ENCODE measurements at places on chromosomes 11 and 22.

- DNase-seq: peak; percentile 3
These were observed 219.1 kb upstream of the CCDC179 start for GRCh38 chr11:23079382-23079813.

DNA sequence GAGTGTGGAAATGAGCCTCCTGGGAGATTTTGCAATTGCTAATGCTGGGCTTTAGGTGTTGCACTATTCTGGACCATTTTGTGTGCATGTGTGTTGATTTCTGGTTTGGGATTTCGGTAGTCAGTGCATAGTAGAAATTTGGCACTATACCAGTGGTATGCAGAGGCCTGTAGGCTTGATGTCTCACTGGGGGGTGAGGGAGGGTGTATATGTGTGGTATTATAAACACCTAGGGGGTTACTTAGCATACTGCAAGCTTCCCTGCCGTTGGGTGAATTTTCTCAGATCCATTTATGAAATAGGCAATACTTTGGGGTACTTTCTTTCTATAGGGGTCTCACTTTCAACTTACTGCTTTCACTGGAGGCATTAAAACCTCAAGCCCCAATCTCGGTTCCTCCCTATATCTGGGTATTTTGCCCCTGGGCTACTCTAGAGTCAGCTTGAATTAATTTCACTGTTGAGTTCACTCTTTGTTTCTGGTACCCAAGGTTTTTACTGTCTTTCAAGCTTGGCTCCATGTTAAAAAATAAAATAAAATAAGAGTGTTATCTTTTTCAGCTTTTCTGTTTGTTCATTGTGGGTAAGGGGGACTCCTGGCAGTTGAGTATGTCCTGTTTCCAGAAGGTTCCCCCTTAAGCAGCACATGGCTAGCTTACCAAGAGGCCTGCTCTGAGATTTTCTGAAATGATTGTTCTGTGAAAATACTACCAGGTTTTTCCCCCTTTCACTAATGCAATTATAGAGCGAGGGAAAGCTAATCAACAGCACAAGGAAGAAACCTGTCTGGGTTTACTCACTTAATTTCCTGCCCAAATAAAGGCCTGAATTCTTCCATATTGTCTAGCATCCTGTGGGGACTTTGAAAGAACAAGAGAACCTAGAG is 45.8 kb downstream of the PPFIBP2 start:
- no peak for DNase-seq

GRCh38 chr22:37817705-37818408 is 5.3 kb upstream of the GALR3 start:
- DNase-seq: peak; percentile 95

DNA sequence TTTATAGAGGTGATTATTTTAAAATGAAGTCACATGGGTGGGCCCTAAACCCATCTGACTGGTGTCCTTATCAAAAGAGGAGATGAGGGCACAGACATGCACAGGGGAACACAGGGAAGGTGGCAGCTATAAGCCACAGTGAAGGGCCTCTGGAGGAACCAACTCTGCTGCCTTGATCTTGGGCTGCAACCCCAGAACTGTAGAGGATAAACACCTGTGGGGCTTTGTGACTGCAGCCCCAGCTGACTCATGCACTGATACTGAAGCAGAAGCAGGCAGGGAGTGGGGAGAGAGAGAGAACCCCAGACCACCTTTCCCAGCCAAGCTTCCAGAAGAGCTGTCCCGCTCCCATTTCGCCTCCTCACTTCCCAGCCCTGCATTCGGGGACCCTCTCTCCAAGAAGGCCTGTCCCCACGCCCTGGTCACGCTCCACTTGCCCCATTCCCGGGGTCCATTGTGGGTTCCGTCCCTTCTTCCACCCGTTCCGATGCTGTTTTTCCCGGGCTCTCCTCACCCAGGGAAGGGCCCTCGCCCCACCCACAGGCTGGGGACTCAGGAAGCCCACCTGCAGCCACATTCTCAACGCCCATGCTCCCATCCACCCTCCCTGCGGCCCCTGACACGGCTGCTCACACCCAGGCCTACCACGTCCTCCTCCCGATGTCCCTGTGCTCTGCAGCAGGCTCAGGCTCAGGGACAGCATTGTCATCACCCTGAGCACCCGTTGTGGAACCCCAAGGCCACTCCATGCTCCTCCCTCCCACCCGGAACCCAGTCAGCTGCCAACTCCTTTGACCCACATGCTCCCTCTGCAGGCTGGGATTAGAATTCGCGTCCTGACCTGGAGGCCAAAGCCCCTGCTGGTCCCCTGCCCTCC is 90.8 kb upstream of the SHANK2 start:
- DNase-seq: peak; percentile 76

DNA sequence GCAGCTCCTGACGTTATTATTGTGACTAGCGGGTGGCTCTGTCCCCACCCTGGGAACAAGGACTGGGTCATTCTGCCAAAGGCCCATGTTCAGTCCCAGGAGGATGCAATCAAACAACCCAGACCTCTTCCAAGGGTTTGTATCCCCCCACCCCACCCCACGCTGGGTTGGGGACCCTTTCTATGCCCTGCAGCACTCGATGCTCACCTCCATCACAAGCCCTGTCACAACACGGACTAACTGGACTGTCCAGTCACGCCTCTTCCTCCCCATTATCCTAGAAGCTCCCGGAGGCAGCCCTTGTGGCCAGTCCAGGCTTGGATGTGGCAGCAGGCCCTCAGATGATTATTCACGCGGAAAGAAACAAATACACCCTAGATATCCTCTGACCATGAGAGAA is 3.7 kb downstream of the SHANK2 start:
- no peak for DNase-seq

DNA sequence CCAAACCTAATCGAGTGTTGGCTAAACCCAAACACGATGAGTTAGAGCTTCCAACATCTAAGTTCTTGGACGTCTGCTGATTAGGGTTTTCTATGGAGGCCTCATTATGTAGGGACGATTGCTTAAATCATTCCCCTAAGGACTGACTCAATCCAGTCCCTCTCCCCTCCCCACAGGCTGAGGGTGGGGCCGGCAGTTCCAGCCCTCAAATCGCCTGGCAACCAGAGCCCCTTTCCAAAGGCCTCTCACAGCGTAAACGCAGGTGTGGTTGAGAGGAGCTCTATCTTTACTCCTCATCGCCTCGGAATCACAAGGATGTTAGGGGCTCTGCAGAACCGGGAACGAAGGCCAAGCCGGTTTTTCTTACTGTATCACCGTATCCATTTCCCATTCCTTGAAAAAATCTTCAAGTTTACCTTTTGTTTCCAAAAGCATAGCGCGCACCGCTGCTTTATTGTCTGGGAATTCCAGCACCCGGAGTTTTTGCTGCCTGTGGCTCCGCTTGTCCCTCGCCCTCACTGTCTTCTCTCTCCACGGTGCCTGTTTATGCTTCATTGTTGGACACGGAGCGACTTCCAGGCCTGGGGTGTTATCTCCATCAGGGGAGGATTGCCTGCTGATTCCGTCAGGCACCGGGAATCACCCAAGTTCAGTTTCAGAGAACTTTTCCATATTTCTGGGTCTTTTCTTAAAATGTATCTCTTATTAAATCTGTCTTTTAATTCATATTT is 13.8 kb upstream of the IFITM3 start:
- DNase-seq: no peak

GRCh38 chr22:30104501-30105156 is 24.4 kb downstream of the HORMAD2 start:
- DNase-seq: no peak

DNA sequence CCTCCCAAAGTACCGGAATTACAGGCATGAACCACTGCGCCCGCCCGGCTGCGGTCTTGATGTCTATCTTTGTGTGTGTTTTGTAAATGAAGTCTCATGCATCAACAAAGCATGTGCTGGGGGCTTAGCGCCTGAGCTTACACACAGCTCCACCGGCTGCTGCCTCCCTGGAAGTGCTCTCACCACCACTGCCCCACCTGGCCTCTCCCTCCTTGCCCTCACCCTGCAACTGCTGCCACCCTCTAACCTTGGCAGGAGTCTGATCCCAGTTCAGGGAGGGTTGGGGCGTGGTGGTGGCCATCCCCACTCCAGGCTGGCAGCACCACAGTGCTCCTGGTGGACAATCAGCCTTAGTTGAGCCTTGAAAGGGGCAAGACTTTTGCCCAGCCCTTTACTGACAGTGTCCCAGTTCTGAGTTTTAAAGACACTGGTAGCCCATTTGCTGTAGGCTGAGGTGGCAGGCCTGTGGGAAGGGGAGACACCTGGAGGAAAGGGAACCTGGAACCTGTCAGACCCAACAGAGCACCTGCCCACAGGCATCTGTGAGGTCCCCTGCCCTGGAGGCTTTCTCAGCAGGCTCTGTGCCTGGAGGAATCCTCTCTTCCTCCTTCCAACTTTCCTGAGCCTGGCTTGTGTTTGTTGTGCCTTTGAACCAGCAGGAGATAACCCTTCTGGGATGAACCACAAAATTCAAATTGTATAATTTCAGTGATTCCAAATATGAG is 42.4 kb upstream of the WEE1 start:
- DNase-seq: no peak

DNA sequence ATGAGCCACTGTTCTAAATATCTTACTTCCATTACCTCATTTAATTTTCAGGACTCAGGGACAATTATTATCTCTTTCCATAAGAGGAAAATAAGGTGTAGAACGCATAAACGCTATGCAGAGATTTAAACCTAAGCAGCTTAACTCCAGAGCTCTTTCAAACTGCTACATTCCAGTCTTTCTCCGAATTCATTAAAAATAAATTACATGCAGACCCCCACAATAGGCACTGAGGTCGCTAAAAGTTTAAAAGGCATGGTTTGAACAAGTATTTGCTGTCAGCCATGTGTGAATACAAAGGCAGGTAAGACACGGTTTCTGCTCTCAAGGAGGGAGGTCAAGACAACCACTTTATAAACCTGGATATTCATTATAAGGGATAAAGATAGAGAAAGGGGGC is 983 bp downstream of the NARS2 start:
- DNase-seq: no peak

DNA sequence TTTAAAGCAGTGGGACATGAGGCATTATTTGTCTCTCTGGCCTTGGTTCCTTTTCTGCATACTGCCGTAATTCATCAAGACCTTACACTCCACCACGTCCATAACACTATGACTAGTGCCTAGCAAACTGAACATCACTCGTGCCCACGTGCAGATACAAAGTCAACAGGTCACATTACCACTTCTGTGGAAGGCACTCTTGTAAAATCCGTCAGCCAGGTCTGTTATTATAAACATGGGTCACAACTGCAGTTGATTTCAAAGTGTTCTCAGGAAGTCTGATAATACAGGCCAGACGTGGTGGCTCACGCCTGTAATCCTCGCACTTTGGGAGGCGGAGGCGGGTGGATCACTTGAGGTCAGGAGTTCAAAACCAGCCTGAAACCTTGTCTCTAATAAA is 14.1 kb downstream of the VSIG10L2 start:
- no peak for DNase-seq

GRCh38 chr11:92536883-92537282 is 312.3 kb downstream of the FAT3 start:
- DNase-seq: no peak

GRCh38 chr11:102010776-102011494 is 36.3 kb upstream of the CFAP300 start:
- no peak for DNase-seq

GRCh38 chr11:105208019-105208418 is 68.5 kb upstream of the CARD18 start:
- DNase-seq: no peak

DNA sequence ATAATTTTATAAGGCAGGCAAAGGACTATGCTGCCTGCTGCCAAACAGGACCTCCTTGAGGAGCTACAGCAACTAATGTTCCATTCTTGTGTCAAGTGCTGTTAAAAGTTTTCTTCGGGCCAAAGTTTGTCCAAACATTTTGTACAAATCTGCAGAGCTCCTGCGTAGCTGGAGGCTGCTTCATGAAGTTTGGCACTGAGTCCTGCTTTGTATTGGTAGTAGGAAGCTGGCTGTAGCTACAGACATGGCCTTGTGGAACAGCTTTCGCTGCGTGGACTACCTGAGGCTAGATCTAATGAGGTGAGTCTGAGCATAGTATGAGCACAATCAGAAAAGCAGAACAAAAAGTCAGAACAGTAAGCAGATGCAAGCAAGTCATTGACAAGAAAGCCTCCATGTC is 528.1 kb downstream of the DLG2 start:
- DNase-seq: no peak

DNA sequence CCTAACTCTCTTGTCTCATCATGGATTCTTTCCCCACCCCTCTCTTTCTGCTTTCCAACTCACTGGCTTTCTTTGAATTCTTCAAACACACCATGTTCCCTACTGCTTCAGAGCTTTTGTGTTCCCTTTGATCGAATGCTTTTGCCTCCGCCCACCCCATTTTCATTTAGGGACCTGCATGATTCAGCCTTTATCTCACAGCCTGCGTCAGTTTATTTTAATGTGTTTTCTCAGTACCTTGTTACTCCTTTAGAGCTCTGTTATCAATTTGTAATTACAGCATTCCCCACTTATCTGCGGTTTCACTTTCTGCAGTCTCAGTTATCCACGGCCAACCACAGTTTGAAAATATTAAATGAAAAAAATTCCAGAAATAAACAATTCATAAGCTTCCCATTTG is 451.3 kb downstream of the METTL15 start:
- no peak for DNase-seq

GRCh38 chr11:32343325-32344008 is 91.9 kb downstream of the WT1 start:
- peak; percentile 35 for DNase-seq

DNA sequence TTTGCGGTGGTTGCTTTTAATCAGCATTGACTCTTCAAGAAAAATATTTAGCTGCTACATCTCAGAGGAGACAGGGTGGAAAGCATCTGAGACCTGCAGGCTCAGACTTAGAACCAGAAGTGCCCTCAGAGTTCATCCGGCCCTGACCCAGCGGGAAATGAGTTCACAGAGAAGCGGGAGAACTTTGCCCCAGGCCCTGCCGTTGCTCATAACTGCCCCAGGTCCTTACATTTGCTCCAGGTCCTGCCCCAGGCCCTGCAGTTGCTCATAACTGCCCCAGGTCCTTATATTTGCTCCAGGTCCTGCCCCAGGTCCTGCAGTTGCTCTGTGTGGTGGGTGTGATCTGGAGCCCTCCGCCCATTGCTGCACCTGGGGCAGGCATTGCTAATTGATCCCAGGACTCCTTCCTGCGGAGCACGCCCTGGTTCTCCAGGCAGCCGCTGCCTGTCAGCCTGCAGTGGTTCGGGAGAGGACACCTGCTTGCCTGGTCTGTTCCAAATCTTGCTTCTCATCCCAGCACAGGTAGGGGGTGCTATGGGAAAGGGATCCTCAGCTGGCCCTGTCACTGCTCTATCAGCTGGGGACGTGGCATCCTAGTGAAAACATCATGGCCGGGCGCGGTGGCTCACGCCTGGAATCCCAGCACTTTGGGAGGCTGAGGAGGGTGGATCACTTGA is 58.1 kb upstream of the PPP6R3 start:
- no peak for DNase-seq

DNA sequence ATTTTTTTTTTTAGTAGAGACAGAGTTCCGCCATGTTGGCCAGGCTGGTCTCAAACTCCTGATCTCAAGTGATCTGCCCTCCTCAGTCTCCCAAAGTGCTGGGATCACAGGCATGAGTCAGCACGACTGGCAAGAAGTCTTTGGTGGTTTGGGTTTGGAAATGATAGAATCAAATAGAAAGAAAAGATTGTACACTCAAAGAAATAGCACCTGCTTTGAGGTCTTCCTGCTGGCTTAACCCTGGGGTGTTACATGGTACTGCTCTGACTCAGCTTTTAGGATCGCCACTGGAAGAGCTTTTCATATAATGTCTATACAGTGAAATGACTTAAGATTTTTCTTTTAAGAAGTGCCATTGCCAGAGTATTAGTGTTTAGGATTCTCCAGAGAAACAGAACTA is 50.2 kb downstream of the JAM3 start:
- no peak for DNase-seq

GRCh38 chr11:14036469-14036868 is 73.9 kb downstream of the SPON1 start:
- no peak for DNase-seq

- DNase-seq: no peak
These were observed 56.1 kb upstream of the GNAZ start for GRCh38 chr22:23014250-23014649.
